ENCODE measurements at places on chromosomes 7 and 10.

- DNase-seq = no peak
These were observed 230.5 kb upstream of the AUTS2 start for GRCh38 chr7:69367780-69368179.

GRCh38 chr10:97538839-97539238 is 33.7 kb upstream of the ANKRD2 start:
- no peak for DNase-seq

DNA sequence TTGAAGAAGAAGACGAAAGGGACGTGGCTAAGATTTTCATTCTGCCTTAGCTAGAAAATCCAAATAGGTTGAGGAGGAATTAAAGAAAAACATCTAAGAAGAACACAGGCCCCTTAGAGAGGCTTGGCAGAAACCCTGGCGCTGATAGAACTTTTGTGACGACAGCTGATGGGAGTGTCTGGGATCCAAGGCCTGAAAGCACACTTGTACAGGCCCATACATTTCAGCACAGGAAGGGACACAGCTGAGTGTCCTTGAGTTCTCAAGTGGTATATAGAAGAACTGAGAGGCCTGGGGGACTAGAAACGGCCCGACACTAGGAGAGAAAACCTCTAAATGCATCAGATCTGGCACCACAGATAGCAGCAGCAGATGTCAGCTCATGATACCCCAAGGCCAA is 39.5 kb downstream of the PRPS1L1 start:
- DNase-seq = no peak

- peak; percentile 58 for DNase-seq
These were observed 49.1 kb upstream of the ELN start for GRCh38 chr7:73978661-73979563.

DNA sequence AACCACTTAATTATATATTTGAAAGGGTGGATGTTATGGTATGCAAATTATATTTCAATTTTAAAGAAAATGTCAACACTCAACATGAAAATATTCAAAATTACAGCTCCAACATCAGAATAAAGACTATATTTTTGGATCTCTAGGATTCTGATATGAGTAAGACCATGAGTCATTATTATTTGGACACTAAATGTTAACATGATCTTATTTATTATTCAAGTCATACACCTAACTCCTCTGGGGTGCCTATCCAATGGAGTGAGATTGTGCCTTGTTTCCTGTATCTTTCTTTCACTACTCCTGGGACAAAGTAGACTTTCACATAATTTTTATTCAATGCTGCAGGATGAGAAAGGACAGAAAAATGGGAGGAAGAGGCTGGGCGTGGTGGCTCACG is 135.2 kb upstream of the PRSS1 start:
- DNase-seq = no peak

DNA sequence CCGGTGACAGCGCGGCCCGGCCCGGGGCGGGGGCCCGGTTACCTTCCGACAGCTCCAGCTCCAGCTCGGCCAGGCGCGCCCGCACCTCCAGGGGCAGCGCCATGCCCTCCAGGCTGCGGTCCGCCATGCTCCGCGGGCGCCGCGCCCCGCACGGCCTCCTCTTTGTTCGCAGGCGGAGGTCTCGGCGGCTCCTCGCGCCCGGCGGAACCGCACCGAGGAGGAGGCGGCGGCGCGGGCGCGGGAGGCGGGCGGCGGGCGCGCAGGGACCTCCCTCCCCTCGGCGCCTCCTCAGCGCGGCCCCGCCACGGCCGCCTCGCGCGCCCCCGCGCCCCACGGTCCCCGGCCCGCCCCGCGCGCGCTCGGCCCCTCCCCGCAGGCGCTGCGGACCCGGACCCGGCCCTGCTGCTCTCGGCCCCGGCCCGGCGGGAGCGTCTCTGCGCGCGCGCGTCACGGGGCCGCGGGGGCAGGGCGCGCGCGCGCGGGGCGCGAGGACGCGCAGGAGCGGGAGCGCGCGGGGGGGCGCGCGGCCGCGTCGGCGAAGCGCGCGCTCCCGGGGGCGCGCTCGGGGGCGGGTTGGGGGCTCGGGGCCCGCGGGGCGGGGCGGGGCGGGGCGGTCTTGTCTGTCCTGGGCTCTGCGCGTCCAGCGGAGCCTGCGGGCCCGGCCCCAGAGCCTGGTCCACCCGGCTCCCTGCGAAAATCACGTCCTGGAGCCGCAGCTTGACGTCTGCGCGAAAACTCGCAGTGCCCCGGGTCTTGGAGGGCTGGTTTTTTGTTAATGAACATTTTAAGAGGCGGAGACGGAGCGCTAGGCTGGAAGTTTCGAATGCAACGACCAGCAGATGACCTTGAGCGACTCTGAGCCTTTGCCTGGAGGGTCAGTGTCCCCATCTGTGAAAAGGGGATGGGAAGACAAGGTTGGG is at the start of gene DIP2C:
DIP2C (minus strand) TSS at position 217 of the 920 bp plus-strand sequence; CDS start at position 127, 90 bp downstream.
- no peak for DNase-seq

- no peak for DNase-seq
These were observed 156.7 kb downstream of the RAPGEF5 start for GRCh38 chr7:22200238-22200637.
